ENCODE measurements at places on chromosomes 4 and X.

GRCh38 chr4:23279377-23279986 lies 586.7 kb downstream of the GBA3 start:
- no peak for DNase-seq

DNA sequence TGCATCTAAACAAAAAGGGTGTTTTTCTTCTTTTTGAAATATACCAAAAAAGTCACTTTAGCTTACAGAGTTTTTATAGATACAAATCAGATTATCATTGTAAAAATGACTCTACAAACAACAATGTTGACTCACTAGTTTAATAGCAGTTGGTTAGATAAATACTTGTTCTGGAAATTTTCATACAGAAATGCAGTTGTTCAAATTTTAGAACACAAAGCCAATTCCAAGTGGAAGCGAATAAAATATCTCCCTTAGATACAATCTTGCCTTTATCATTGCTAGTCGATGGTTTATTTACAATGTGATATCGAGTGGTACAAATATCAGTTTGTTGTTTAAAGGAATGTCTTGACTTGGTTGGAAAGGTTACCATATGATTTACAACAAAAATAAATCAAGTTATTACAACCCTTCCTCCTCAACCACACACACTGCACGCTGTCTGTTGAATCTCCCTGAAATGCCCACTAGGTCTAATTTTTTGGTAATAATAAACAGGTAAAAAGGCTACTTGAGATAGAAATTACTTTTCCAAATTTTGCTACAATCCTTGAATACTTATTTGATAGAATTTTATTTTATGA lies 114.8 kb downstream of the CDS1 start:
- DNase-seq = no peak

DNA sequence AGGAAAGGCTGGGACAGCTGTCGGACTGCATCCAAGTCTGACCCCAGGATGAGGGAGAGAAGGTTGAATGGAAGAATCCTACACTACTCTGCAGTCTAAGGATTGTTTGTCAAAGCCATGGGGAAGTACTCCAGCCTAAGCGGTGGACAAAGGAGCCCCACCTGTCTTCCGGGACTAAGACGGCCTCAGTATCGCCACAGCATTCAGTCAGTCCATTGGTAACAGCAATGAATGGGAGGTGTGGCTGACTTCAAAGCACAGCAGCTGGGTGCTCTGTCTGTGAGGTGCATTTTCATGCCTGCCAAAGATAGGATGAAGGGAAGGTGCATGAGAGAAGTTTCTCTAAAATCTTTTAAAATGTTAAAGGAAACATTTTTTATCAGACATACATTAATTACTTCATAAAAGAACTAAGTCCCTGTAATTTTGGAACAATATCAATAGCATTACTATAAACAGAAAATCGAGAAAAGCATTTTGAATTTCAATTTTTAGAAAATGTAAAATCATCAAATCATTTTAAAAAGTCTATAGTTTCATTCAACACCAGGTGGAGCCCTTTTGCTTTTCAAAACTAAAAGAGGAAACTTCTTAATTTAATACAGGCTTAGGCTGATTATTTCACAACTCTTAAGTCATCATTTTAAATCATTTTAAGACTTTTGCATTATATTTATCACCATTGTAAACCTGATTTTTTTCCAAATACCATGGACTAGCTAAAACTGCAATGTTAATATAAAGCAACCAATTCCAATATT lies 27.6 kb upstream of the INTU start:
- DNase-seq = no peak

GRCh38 chr4:156896527-156896926 lies 75.1 kb downstream of the PDGFC start:
- no peak for DNase-seq

DNA sequence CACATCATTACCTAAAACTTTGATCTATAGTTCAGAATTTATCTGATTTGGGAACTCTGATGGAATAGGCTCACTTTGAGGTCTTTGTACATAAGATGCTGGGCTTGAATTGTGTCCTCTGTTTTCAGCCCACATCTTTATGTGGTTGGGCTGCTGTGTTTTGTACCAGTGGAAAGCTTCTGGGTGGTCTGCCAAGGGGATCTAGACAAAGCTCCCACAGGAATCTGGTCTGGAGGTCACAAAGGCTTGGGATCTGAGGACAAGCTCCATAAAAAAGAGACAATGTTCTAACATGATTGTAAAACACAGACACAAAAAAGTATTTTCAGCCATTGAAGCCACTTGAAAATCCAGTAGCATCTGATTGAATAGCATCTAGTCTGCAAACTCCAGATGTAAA lies 393.5 kb upstream of the PITX2 start:
- DNase-seq = no peak

DNA sequence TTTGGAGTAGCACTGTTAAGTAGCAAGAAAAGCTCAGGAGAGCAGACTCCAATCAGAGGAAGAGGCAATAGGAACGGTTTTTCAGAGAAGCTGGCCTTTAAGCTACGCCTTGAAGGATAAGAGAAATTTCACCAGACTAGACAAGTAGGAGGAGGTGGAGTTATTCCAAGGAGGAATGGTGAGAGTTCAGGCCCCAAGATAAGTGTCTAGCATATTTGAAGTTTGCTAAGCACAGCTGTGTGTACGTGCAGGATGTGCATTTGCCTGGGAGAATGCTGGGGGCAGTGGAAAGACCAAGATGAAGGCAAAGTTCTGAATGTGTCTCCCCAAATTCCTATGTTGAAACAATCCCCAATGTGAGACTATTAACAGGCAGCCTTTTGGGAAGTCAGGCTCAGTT lies 91.6 kb downstream of the SOWAHB start:
- DNase-seq = no peak

DNA sequence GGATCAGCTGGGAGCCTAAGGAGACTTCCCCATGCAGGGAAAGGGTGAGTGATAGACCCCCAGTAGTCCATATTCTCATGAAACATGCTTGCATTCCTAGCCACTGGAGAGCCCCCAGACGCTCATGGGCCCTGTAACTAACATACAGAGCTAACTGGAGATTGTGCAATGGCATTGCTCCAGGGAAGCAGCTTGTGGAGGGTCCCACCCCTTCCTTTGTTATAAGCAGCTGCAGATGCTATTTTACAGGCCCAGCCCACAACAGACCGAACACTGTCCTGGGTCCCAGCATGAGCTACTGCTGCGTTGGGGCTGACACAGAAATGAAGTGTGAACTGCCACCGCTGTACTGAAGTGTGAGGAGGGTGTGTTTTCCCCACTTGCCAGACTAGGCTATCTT lies 1465.7 kb upstream of the DIAPH2 start:
- no peak for DNase-seq

DNA sequence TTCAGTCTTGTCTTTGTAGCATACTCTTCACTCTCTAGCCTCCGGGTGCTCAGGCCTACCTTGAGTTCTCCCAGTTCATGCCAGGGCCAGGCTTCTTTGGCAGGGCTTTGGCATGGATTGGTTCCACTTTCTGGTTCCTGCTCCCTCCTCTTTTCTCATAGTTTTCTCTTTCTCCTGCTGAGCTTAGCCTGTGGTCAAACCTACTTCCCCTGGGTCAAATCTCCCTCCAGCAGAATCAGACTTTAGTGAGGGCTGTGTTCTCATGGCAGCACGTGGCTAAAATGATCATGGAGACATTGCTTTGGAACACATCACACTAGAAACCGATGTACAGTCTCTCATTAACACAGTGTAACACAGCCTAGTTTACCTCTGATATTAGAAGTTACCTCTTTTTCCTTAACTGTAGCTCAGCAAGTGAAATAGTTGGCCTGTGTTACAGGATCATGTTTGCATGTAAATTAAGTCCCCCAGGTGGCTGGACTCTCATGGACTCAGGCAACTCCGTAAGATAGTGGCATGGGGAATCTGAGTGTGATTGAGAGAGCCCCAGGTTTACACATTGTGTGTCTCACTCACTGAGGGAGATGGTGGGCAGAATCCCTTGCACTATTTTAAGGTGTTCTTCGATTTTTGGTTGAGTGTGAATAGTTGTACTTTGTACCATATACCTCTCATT lies 13.3 kb downstream of the RAB9A start:
- DNase-seq = no peak

Data from hindlimb muscle (tissue), 1 donor.